CD8-positive, alpha-beta T cell (primary cell): ENCODE measurements at places on chromosomes 11 and 22.

DNA sequence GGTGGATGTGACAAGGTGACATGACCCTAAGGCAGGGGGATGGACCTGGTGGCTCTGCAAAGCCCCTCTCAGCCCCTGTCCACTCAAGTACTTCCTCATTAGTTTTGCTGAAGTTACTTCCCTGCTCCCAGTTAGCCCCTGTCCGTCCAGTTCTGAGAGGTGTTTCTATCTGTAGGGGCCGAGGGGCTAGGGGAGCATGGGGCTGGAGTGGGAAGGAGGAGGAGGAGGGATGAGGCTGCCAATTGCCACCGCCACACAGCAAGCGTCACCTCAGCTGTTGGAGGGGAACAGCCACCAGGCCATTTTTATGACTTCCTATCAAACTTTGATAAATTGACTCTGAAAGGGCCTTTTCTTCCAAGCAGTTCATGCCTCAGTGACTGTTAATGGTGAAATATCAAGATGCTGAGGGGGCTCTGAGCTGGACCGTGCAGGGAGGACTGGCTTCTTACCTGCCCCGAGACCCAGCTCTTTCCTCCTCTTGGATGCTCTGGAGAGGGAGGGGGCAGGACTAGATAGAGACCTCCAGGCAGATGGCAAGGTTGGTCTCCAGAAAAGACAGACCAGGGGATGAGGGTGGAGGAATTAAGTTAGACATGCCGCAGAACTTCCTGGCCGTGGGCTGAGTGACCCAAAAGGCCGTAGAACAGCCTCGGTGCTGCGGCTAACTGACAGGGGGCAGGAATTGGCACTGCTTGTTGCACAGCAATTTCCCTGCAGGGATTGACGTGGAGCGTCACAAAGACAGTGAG is 137.0 kb downstream of the ST3GAL4 start:
- no peak for DNase-seq

GRCh38 chr11:75100314-75100713 is 3.6 kb upstream of the OR2AT4 start:
- peak; percentile 13 for DNase-seq

DNA sequence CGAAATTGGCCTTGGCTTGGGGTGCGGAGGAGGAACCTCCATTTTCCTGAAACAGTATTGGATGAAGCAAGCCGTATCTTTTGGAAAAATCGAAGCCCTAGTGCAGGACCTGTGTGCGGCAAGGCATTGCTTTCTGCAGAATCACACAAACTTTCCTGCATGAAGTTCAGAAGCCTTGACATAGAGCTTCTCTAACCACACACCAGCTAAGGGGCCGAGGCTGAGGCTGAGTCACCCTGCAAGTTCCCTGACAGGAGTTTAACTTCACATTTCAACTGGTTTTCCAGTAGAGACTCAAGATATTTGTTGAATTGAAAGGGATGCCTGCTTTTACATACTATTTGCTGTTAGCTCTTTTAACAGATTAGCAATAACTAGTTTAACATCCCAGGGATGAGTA is 67.8 kb downstream of the TCF20 start:
- peak; percentile 41 for DNase-seq

- no peak for DNase-seq
These were observed 127.0 kb upstream of the SERPIND1 start for GRCh38 chr22:20646906-20647305.

GRCh38 chr11:103902994-103903393 is 133.4 kb upstream of the DDI1 start:
- no peak for DNase-seq

- no peak for DNase-seq
These were observed 98.9 kb downstream of the ETS1 start for GRCh38 chr11:128488471-128488870.

DNA sequence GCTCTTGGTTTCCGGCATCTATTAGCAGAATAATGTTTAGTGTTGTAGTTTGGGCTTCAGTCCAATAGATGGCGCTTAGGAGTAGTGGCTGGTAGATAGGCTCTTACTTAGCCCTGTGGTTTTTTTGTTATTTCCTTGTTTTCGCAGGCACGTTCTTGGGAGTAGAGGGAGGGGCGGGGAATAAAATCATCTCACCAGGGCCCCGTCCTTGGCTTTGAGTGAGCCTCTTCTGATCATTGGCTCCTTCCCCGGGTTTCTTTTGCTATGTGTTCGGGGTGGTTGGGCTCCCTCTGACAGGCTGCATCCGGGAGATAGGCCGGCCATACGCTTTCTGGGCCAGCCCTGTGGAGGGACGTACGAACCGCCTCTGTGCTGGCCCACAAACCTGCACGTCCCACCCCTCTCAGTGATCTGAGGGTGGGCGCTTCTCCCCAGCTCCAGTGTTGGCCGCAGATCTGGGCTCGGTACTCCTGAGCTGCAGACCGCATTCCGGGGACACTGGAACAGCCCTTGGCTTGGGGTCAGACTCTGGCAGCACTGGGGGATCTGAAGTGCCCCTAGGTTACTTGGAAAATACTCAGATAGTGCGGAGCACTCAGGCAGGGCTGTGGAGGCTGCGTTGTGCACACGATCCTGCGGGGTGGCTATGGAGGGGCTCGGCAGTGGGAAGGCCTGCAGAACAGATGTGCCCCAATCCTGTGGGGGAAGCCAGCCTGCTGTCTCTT is 217.0 kb downstream of the DYNC2H1 start:
- no peak for DNase-seq

- no peak for DNase-seq
These were observed 4.4 kb downstream of the TMEM109 start for GRCh38 chr11:60918251-60918938.

DNA sequence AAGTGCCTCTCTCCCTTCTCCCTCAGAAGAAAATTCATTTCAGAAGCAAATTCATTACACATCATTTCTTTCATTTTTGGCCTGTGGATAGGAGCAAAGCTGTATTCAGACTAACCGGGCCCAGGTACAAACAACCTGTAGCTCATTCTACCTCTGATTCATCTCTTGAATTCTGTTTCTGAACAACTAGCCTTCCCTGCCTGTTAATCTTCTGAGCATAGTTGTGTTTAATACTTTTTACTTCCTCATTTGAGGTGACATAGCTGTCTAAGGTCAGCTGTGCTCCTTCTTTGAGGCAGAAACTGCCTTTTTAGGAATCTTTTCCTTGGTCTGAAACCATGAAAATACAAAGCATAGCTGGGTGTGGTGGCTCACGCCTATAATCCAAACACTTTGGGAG is 12.6 kb upstream of the IL18BP start:
- DNase-seq = no peak

- peak; percentile 59 for DNase-seq
These were observed 1.6 kb upstream of the PHLDA2 start for GRCh38 chr11:2930704-2931419.

GRCh38 chr11:116874251-116874650 is 36.8 kb upstream of the APOA1 start:
- DNase-seq = no peak

- no peak for DNase-seq
These were observed 2.9 kb downstream of the RIN1 start for GRCh38 chr11:66333220-66333877.

- DNase-seq = no peak
These were observed 76.8 kb upstream of the VPREB1 start for GRCh38 chr22:22167791-22168189.

- DNase-seq = no peak
These were observed 25.5 kb upstream of the CYP2D6 start for GRCh38 chr22:42156121-42156520.

DNA sequence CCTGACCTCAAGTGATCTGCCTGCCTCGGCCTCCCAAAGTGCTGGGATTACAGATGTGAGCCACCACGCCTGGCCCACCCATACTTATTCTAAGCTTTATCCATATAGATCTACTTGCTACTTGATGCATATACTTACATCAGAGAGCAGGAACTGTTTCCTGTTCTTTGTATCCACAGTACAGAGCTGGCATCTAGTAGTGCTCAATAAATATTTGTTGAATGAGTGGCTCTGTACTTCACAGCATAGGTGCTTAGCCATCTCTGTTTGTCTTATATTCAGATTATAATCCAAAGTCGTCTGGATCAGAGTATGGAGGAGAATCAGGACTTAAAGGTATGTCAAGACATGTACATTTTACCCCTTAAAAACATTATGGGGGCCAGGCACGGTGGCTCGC is 38.6 kb upstream of the DLAT start:
- DNase-seq = no peak

DNA sequence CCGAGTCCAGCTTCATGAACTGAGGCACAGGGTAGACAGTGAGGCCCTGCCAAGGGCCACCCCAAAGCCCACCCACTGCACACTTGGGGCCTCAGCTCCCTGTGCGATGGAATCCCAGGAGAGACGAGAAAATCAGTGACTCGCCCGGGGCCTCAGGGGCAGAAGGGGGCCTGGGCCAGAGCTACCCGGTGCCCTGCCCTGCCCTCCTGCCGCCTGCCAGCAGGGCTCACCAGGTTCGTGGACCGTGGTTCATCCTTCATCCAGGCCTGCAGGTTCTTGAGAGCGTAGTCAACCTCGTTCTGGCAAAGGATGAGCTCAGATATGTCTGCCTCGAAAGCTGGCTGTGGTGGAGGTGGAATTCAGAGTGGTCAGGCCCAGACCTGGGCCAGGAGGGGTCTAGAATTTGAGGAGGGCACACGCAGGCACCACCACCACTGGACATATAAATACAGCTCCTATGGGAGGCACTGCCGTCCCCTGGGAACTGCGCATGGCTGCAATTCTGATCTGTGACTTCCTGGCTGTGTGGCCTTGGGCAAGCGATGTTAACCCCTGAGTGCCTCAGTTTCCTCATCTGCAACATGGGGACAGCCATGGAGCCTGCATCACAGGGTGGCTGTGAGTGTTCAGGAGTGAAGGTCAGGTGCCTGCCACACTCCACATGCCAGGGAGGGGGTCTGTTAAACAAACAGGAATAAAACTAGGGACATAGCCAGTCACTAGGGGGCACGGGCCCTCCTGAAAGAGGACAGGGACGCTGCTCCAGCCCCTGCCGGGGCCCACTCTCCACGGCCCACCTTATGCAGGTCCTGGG is 7.5 kb downstream of the ALDH3B2 start:
- DNase-seq = no peak

GRCh38 chr11:21567645-21568290 is 625.1 kb upstream of the ANO5 start:
- DNase-seq = no peak

GRCh38 chr11:93756748-93757147 is 15.3 kb downstream of the C11orf54 start:
- no peak for DNase-seq
